T-cell (primary cell): ENCODE measurements at places on chromosomes 16 and 17. TPM values are rescaled to one million over a fixed set of nuclear protein-coding genes. Genes with fewer than 3 reads are reported as not detected.

DNA sequence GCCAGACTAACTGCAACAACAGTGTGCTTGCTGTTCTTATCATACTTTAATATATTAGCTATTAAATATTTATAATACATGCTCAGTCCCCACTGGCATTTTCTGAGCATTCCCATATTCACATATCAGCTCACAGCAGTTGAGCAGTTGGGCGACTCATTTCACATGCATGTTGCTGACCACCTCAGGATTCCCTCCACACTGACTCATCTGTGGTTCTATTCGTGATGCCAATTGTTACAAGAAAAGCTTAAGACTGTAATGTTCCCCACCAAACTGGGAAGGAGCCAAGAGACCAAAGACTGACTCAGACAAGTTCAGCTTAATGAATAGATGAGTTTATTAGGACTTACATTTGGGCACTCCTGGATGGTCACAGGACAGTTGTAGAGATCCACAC, 100.3 kb upstream of the KIF2B start:
- DNase-seq: no peak

Gene ABCC12
- not detected for total RNA-seq

- DNase-seq: no peak
These were observed 50.5 kb upstream of the CCL1 start for GRCh38 chr17:34413443-34414119.

Gene ACE
- 18.0 TPM for total RNA-seq

DNA sequence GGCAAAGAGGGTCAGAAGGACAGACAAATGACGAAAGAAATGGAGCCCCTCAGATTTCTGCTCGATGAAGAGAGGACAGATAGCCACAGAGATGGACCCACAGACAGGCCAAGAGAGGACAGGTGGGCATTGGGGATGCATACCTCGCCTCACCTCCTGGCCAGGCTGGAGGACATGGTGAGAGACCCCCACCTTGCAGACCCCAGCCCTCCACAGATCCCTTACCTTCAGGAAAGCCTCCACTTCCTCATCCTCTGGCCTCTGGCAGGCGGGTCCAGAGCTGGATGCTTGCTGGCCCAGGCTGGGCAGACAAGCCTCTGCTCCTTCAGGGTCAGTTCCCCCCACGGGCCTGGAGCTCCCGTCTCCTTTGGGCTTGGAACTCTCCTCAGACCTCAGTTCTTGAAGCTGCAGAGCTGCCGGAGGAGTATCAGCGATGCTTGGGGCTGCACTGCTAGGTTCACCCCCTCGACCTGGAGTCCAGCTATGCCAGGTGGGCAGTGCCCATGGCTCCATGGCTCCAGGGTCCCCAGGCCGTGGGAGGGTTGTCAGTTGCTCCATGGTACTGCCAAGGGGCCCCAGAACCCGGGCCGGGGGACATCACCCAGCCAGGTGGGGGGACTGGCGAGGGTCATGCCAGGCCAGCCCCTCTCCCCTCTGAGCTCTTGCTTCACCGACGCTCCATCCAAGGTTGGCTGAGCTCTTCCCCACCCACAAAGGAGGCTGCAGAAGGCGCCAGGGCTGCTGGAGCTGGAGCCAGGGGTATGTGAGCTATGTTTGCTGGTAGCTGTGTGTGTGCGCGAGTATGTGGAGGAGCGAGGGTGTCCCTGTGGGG, 1.0 kb downstream of the TSPOAP1 start:
- DNase-seq: peak; percentile 48

Gene KRT25
- total RNA-seq: not detected

- DNase-seq: no peak
These were observed 8.5 kb downstream of the KRTAP1-5 start for GRCh38 chr17:41018541-41018940.

DNA sequence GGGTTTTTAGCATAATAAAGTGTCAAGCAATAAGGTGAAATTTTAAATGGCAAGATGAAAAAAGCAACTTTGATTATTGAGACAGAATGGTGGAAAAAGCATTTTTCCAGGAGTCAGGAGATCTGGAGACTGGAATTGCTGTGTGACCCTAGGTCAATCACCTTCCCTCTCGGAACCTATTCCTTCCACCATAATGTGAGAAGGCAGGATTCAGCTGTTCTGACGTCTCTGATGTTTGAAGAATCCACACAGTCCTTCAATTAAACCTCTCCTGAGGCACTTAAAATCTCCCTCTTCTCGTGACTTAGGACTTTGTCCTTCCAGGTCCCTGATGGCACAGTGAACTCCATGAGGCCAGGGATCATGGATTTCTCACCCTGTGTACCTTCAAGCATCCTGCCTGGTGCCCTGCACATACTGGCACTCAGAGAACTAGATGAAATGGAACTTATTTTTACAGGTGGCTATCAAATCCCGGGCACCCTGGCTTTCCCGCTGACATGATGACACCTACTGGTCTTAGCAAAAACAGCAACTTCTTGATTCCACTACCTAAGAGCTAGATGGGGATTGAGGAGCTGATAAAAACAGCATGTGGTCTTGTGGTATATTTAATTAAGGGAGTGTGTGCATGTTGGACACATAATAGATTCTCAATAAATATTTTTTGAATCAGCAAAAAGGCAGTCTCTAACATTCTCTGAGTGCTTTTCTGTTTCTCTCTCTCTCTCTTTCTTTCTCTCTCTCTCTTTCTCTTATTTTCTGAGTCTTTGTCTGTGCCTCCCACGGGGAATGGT, 2.3 kb upstream of the CCDC182 start:
- peak; percentile 75 for DNase-seq

DNA sequence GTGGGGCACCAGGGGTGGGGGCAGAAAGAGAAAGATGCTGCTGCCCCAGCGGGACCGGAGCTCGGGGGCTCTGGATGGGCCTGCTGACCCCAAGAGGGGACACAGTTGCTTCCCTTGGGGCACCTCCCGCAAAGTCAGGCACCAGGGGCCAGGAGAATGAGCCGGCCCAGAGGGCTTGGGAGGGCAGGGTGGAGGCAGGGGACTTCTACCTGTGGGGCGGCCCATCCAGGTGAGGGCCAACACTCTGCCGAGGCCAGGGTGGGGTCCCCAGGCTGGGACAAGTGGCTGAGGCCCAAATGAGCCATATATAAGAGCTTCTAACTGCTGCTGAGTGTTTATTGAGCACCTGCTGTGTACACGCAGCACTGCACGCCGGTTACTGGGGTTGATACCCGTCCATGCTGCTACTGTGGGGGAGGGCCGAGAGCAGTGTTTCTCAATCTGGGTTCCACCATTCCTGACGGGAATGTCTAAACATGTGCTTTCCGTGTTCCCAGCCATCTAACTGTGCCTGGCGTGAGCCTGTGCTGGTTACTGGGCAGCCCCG, 211.7 kb upstream of the GSE1 start:
- DNase-seq: no peak

Gene BCAR1
- total RNA-seq: 0.98 TPM

- DNase-seq: no peak
These were observed 20.2 kb downstream of the SEC14L1 start for GRCh38 chr17:77160875-77161530.

- DNase-seq: no peak
These were observed 1.1 kb downstream of the MT1E start for GRCh38 chr16:56626685-56627084.

Gene RCVRN
- total RNA-seq: not detected

Gene TEPSIN
- 166 TPM for total RNA-seq

Gene ENPP7
- not detected for total RNA-seq

- DNase-seq: no peak
These were observed at the start of gene CX3CL1 for GRCh38 chr16:57372372-57373116. Gene CX3CL1 (plus strand): TSS chr16:57372490. CDS start chr16:57372569, 79 bp downstream.

DNA sequence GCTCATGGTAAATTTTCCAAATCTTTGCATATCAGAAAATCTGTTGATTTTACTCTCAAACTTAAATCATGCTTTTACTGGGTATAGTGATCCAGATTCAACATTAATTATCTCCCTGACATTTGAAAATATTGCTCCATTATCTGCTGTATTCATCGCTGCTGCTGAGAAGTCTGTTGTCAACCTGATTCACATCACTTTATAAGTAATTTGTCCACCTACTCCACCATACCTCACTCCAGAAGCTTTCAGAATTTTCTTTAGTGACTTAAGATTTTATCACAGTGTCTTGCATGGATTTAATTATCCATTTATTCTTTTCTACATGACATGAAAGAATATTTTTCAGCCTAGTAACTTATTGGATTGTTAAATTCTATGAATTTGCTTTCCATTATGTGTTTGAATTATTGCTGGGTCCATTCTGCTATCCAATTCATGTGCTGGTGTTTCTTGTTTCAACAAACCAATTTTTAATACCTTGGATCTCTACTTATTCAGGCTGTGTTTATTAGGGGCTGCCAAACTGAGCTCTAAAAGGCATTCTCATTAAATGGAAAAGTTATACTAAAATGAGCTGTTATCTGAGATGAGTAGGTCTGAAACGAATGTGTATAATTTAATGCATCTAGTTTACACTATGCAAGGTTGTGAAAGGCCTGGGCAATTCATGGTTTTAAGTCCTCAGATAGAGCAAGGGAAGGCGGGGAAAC, 519.3 kb upstream of the CDH11 start:
- no peak for DNase-seq

GRCh38 chr17:80082403-80083135, 18.8 kb upstream of the GAA start:
- peak; percentile 16 for DNase-seq
